ENCODE measurements at places on chromosomes 5 and 9. TPM values are rescaled to one million over a fixed set of nuclear protein-coding genes. Genes with fewer than 3 reads are reported as not detected.

The TEX48 gene
- polyA plus RNA-seq: not detected

The LCN15 gene
- not detected for polyA plus RNA-seq

The IL13 gene
- polyA plus RNA-seq: not detected

The AK1 gene
- polyA plus RNA-seq: 0.10 TPM

The LHFPL2 gene
- 9.1 TPM for polyA plus RNA-seq

The SLC6A7 gene
- polyA plus RNA-seq: not detected

Measured in IgD-negative memory B cell (primary cell).